MCF 10A (cell line): ENCODE measurements at places on chromosomes 11 and 22. TPM values are rescaled to one million over a fixed set of nuclear protein-coding genes. Genes with fewer than 3 reads are reported as not detected.

ACTN3 gene
- total RNA-seq = not detected in 2 replicates

FAM181B gene
- not detected in 2 replicates for total RNA-seq

DUSP8 gene
- 10.4 and 17.6 TPM in 2 replicates for total RNA-seq

RTN4R gene
- total RNA-seq = 2.7 and 3.7 TPM in 2 replicates

NEFH gene
- not detected in 2 replicates for total RNA-seq

KRTAP5-7 gene
- total RNA-seq = not detected in 2 replicates

PHLDB1 gene
- 31.1 and 36.2 TPM in 2 replicates for total RNA-seq

FXYD2 gene
- total RNA-seq = not detected in 2 replicates

SNX32 gene
- not detected in 2 replicates for total RNA-seq

NXF1 gene
- 47.6 and 53.3 TPM in 2 replicates for total RNA-seq

FJX1 gene
- 33.3 and 53.7 TPM in 2 replicates for total RNA-seq

SYT7 gene
- total RNA-seq = 25.2 and 57.7 TPM in 2 replicates

PPFIBP2 gene
- total RNA-seq = 3.5 and 4.3 TPM in 2 replicates

OR5D13 gene
- not detected in 2 replicates for total RNA-seq

PLEKHB1 gene
- not detected in 2 replicates for total RNA-seq

MYO18B gene
- 0.07 TPM in 1 of 2 replicates, not detected in the other for total RNA-seq

USP2 gene
- total RNA-seq = 0.14 and 0.54 TPM in 2 replicates

ABCC8 gene
- not detected in 2 replicates for total RNA-seq

RNF215 gene
- 18.4 and 19.6 TPM in 2 replicates for total RNA-seq

OR5A1 gene
- total RNA-seq = not detected in 2 replicates

PKNOX2 gene
- total RNA-seq = not detected in 2 replicates

APOA4 gene
- not detected in 2 replicates for total RNA-seq

OR1S1 gene
- not detected in 2 replicates for total RNA-seq

DDX10 gene
- total RNA-seq = 94.4 and 113 TPM in 2 replicates

ROM1 gene
- total RNA-seq = 2.5 and 2.9 TPM in 2 replicates

KLHL35 gene
- not detected in 2 replicates for total RNA-seq

MS4A7 gene
- not detected in 2 replicates for total RNA-seq

MS4A6A gene
- total RNA-seq = not detected in 2 replicates

BLID gene
- 4.1 and 4.5 TPM in 2 replicates for total RNA-seq

HBE1 gene
- not detected in 2 replicates for total RNA-seq

APOBEC3F gene
- 1.3 and 1.4 TPM in 2 replicates for total RNA-seq
